NCI-H1417 (cell line): ENCODE measurements at places on chromosomes 13 and 19.

DNA sequence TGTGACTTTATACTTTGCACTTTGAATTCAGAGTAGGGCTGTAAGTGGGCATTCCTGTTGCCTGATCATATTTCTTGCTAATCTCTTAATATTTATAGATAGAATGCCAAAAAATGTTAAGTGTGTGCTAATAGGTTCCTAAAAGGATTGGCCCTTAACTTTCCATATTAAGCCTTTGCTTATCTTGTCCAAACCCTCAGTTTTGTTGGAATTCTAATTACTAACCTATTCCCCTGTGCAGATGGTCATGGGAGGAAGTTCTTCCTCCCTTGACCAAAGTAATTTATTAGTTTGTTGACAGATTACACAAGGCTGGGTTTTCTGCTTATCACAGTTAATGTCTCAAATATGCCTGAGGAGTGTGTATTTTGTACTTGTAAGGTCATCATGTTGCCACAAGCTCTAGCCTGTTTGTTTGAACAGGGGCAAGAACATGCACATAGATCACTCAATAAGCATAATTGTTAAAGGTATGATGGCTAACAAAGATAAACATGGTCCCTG lies 541.1 kb upstream of the SPRY2 start:
- no peak for DNase-seq

DNA sequence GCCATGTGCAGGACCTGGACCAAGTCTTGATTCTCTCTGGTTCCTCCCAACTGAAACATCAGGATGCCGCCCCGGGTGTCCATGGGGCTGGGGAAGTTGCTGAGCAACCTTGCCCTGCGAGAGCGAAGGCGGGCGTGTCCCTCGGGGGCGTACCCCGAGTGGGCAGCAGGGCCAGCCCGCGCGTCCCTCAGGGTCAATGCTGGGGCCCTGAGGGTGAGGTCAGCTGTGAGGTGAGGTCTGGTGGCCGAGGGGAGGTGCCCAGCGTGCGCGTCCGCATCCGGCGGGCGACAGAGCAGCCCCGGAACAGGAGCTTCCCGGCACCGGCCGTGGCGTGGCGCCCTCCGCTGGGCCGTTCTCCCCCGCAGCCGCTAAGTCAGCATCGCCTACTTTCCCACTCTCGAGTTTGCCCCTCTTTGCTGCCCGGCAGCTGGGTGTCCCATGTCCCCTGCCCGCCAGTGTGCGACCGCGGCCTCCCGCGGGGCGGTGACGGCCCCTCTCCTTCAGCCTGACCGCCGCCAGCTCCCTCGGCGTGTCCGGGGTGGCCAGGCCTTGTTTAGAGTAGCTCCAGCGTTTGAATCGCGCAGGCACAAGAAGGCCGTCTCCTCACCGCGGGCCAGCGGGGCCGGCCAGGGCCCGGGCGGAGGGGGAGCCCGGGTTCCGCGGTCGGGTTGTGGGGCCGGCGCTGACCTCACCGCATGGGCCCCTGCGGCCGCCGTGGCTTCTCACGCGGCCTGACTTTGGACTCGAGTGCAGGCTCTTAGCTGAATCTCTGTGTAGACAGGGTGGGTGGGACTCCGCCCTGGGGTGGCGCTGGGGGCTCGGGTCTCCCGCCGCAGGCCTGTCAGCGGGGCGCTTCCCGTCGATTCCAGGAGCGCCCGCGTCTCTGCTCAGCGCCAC lies 33.0 kb downstream of the GJA3 start:
- DNase-seq = peak; percentile 10

DNA sequence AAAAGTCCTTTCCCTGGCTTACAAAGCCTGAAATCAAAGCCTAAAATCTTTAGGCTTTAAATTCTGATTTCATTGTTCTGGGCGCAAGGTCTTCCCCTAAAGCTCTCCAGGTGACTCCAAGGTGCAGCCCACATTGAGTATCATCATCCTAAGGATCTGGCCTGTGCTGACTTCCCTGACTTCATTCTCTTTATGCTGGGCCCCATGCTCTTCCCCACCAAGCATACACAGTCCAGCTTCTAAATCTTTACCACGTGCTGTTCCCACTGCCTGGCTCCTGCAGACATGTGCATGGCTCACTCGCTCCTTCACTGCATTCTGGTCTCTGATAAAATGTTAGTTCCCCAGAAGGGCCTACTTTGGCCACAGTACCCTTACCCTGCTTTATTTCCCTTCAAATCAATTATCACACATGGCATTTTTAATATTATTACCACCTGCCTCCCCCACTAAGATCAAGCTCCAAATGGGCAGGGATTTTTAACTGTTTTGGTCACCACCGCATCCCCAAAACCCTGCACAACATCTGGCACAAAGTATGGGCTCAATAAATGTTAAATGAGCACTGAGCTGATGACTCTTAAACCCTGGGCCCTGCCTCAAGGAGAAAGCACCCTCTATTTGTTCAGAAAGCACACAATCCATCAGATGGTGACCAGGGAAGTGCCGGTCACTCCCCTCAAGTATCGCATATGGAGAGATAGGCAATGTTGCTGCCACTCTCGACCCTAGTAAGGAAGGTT lies 3.3 kb downstream of the FBL start:
- no peak for DNase-seq

- no peak for DNase-seq
These were observed 1.2 kb downstream of the GJB2 start for GRCh38 chr13:20191311-20192157.

GRCh38 chr13:98521461-98522247 lies 55.3 kb downstream of the STK24 start:
- DNase-seq = no peak

GRCh38 chr19:16185768-16186123 lies 536 bp downstream of the FAM32A start:
- peak; percentile 78 for DNase-seq

- no peak for DNase-seq
These were observed 18.2 kb downstream of the CCNA1 start for GRCh38 chr13:36450534-36450933.

- DNase-seq = no peak
These were observed 106.7 kb downstream of the KDM4B start for GRCh38 chr19:5075597-5075996.

- no peak for DNase-seq
These were observed 24.3 kb downstream of the PEPD start for GRCh38 chr19:33497131-33497777.

GRCh38 chr19:49844138-49845095 lies 6.5 kb upstream of the PTOV1 start:
- DNase-seq = no peak

DNA sequence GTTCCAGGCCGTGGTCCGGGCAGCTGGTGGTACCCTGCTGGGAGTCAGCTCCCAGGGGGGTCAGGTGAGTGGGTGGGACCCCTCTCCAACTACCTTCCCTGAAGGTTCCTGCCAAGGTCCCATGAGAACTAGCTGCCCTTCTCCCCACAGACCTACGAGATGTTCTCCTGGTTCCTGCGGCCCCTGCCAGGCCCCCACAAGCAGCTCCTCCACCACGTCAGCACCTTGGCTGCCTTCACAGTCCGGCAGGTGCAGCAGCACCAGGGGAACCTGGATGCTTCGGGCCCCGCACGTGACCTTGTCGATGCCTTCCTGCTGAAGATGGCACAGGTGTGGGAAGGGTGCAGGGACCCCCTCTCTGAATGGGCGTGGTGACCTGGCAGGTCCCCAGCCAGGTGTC lies 5.5 kb downstream of the CYP2S1 start:
- DNase-seq = no peak

GRCh38 chr13:33721724-33722123 lies 96.2 kb upstream of the RFC3 start:
- no peak for DNase-seq

GRCh38 chr13:32548837-32549236 lies 10.2 kb upstream of the N4BP2L2 start:
- DNase-seq = no peak

DNA sequence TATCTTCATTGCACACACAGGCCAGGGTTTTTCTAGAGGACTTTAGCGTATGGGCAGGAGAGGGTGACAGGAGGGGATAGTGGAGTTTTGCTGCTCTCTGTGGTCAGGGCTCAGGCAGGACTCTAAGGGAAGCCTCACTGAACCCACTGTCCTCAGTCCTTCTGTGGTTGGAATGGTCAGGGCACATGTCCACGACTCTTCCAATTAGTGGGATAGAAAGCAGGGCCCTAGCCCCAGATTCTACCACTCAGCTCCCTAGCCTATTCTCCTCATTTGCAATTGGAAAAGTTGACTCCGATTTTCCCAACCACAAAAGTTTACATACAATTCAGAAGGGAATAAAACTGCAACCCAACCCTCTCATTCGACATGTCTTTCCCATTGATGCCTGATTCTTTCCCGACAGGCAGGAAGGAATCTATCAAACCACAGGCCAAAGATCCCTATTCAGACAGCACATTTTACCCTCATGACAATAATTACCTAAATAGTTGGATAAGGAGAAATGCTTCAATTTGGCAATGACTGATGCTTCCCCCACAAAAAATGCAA lies 38.2 kb downstream of the TGDS start:
- no peak for DNase-seq

- no peak for DNase-seq
These were observed 215.1 kb upstream of the SPRY2 start for GRCh38 chr13:80555796-80556678.

- DNase-seq = no peak
These were observed 226.2 kb downstream of the KCNRG start for GRCh38 chr13:50241479-50241878.

GRCh38 chr13:52454459-52454819 lies 839 bp upstream of the CKAP2 start:
- DNase-seq = peak; percentile 90

DNA sequence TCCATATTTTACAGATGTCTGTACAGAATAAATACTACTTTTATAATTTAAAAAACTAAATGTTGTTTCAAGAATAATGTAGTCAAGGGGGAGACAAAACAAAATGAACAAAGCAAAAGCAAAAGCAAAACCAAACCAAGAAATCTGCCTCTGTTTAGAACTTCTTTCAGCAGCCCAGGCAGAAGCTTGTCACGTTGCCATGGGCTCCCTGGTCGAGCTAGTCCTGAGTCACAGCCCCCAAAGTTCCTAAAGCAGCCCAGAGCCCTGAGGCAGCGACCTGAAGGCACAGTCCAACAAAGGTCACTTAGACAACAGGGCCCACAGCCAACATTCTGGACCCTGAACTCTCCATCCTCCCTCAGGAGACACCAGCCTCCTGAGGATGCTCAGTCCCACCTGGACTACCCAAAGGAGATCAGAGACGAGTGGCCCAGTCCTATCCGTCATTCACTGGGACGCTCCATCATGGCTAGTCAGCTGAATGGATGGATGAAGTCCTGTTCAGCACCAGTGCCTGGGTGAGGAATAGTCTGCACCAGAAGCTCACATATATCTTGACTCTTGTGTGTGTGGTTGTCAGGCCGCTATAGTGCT lies 41.7 kb downstream of the SIAH3 start:
- no peak for DNase-seq

DNA sequence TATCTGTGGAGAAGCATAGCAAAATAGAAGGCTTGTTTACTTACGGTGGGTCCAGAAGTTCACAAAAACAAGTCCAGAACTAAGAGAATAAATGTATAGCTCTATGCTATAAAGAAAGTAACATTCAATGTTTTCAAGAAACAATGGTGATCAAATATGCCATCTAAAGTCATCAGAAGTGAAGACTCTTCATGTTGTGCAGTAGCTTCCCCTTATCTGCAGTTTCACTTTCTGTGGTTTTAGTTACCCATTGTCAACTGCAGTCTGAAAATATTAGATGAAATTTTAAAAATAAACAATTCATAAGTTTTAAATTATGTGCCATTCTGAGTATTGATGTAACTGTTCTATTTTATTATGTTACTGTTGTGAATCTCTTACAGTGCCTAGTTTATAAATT lies 72.5 kb downstream of the EDNRB start:
- DNase-seq = no peak

GRCh38 chr13:42068886-42069285 lies 20.4 kb downstream of the DGKH start:
- DNase-seq = no peak

- peak; percentile 0 for DNase-seq
These were observed 23.4 kb downstream of the ZDHHC20 start for GRCh38 chr13:21435687-21436151.

DNA sequence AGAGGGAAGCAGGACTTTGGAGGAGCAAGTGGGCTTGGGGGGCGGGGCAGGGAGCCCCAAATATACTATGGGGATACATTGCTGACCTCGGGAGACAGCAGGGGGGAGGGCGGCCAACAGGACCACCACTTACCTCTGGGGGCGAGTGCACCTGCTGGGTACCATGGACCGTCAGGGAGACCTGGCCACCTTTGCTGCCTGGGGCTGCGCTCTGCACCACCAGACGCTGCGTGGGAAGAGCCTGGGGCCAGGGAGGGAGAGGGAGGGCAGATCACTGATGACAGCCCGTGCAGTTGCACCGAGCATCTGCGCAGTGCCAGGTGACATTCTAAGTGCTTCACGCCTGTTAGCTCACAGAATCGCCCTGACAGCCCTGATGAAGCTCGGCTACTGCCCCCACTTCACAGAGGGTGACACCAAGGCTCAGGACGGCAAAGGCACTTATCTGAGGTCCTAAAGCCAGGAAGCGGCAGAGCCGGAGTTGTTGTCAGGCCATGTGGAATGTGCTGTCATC lies 24.1 kb downstream of the RFX1 start:
- DNase-seq = no peak

DNA sequence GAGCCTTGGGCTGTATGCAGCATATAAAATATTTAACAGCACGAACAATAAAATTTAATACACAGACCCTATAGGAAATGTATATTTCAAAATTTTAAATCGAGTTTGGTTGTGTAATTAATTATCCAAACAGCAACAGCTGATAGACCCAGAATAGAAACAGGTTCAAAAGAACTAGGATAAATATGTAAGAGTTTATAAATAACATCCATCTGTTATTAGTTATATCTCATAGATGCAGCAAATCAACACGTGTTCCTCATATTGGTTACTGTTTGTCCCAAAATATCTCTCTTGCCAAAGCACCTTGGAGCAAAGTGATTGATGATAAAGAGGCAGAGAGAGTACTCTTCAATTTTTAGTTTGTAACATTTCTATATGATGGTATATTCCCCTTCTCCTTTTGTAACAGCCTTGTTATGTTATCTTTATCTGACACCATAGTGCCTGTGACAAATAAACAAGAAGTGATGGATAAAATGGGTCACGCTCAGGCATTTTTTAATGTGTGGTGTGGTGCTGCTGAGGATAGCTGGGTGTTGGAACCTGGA lies 260.6 kb upstream of the NBEA start:
- DNase-seq = no peak

GRCh38 chr19:35248310-35249145 lies at the start of gene LSR:
Gene LSR, plus strand, starts transcription at chr19:35249002. Its CDS starts 21 bp downstream, at chr19:35249023.
- DNase-seq = peak; percentile 94

- DNase-seq = no peak
These were observed 681.5 kb upstream of the KLHL1 start for GRCh38 chr13:70789751-70790150.

GRCh38 chr19:6343462-6343861 lies 10.1 kb upstream of the ACER1 start:
- DNase-seq = no peak

- DNase-seq = no peak
These were observed 94.5 kb downstream of the LIG4 start for GRCh38 chr13:108120856-108121255.

DNA sequence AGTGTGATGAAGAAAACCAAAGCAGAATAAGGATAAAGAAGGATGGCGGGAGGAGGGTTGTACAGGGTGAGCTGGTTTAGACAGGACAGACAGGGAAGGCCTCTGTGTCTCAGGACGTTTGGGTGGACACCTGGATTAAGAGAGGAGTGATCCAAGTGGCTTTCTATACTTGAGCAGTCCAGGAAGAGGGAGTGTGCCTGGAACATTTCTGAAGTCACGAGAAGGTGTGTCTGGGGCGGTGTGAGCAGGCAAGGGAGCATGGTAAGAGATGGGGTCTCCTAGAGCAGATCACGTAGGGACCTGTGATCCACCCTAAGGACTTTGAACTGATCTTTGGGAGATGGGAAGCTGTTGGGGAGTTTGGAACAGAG lies 15.4 kb upstream of the STK24 start:
- DNase-seq = no peak
